ENCODE measurements at places on chromosomes 3 and 15.

DNA sequence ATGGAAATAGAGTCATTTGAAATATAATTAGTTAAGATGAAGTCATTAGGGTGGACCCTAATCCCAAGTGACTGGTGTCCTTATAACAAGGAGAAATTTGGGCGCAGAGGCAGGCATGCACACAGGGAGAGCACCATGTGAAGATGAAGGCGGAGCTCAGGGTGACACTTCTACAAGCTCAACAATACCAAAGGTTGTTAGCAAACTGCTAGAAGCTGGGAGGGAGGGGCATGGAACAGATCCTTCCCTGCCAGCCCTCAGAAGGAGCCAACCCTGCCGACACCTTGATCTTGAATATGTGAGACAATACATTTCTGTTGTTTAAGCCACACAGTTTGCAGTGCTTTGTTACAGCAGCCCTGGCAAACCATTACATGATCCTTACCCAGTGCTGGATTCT lies 57.8 kb downstream of the CCNL1 start:
- DNase-seq: no peak

DNA sequence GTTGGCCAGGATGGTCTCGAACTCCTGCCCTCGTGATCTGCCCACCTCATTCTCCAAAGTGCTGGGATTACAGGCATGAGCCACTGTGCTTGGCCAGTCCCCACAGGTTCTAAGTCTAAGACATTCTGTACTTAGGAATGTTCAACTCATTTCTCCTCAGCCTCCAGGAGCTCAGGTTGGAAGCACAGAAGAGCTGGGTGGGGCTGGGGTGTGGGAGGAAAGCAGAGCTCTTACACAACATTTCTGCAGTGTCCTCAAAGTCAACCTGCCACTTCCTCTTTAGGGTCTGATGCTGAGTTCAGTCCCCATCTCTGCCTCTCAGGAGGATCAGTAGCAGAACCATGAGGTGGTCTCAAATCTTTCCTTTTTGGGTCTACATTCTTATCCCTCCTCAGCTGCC lies 75.5 kb downstream of the MRPL46 start:
- DNase-seq: no peak

DNA sequence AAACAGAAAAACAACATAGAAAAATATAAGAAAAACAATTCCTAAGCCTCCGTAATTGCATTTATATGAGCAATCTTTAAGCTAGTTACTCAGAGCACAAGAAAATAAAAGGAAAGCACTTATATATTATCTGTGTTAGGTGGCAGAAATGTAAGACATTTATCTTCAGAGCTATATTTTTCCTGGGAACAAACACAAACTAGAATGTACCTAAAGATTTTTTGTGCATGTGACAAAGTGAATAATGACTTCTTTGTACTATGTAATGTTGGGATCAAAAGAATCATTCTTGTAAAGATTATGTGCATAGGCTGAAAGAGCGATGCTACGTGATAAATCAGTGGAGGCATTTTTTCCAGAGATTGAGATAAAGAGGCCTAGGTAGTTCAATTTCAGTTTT lies 111.3 kb upstream of the GMNC start:
- no peak for DNase-seq

DNA sequence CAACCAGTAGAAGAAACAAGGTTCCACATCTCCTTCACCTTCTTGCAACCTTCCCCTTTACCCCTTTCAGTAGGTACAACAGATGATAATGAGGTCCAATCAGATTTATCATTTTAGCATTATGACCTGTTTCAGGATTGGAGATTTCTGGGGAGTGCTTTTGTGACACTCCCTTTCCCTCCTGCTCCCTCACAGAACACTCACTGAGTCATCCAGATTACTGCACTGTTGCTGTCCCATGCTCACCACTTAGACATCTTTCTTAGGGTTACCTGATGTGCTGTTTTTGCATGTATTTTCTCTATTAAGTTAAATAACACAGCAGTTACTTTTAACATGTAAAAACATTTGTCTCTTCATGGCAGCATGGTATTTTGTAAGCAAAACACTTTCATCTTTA lies 118.5 kb downstream of the MFSD1 start:
- no peak for DNase-seq

DNA sequence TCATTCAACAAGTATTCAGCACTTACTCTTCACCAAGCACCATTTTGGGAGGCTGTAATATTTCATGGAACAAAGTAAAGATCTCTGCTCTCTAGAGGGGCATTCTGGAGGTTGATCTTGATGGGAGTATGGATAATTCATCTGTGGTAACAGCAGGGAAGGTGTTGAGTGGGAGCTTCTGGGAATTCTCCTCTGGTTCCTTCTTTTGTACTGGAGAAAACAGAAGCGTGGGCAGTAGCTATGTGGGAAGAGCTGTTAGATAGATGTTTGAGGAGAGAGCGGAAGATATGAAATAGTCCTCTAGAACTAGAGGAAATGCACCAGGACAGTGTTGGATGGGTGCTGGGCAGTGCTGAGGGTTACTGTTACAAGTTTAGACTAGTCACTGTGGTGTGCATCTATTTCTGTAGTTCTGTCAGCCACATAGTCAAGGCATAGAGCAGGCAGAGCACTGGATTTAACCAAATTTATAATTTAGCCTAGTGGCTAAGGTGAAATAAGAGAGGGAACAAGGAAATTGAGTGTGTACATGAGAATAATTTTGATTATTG lies 9.6 kb downstream of the NMD3 start:
- no peak for DNase-seq
